ENCODE measurements at places on chromosomes 3 and 15. TPM values are rescaled to one million over a fixed set of nuclear protein-coding genes. Genes with fewer than 3 reads are reported as not detected.

GPR62 gene
- total RNA-seq = 0.19 TPM

DNA sequence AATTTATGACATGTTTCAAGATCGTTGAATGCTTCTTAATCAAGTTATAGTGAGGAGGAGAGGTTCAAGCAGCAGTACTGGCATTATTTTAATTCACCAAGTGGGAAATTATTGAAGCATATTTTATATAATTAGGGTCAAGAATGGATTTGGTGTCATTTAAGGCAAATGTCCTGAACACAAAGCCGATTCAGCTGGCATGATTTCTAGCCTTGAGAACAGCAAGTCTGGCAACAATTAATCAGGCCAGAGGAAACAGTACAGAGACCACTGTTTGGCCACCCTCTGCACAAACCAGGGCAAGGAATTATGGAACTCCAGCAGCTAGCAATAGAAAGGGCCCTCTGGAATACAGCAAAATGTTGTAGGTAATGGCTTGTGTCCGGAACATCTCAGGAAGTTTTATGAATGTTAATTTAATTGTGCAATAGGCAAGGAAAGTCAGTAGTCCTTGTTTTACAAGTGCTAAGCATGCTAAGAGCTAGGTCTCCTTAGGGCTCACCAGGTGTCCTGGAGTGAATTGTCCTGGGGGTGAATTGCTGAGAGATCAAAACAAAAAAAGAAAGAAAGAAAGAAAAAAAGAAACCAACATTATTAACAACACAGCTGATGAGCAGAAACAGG is 38.7 kb upstream of the SNRK start:
- DNase-seq = no peak

KNL1 gene
- 22.5 TPM for total RNA-seq

UROC1 gene
- not detected for total RNA-seq

CCDC191 gene
- total RNA-seq = 0.65 TPM

DNA sequence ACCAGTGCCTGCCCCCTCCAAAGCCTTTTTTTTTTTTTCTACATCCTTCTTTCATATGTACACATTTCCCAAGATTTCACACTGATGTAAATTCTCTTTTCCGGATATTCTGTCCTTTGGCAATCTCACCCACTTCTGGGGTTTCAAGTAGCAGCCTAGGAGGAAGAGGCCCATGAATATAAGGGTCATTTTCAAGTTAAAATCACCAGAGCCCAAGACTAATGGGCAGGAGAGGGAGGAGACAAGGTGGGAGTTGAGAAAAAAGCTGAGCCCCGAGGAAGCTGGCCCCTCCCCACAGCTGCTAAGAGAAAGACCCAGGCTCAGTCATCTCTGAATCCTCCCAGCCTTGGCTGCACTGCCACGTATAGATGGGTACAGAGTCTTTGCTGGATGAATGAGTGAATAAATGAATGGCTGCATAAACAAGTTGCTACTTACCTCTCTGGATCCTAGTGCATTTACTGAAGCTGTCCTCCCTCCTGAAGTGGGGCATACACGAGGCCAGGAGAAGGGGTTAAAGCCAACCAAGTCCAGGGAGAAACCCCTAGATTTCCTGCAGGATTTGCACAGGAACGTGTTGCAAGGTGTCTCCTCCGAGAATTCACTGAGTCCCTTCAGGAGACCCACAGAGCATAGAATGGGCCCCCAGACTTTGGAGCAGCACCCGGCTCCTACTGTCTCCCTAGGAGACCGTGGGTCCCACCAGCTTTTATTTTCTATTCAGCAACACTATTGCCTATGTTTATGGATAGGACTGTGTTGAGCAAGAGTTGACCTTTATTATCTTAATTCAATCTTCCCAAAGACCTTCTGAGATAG is 100.8 kb upstream of the LIPC start:
- DNase-seq = no peak

GRCh38 chr3:55782351-55782750 is 295.2 kb upstream of the WNT5A start:
- DNase-seq = no peak

SCN11A gene
- 0.10 TPM for total RNA-seq

GRCh38 chr15:57215326-57215725 is 161.0 kb upstream of the CGNL1 start:
- DNase-seq = no peak

BUB1B gene
- total RNA-seq = 144 TPM
